Stomach (tissue), 19 donors: ENCODE measurements at places on chromosomes 16 and 17. TPM values are rescaled to one million over a fixed set of nuclear protein-coding genes. Genes with fewer than 3 reads are reported as not detected.
A peak's percentile ranks its signal among the peaks of the same experiment; 100 is the strongest.

The FTSJ3 gene
- total RNA-seq = 38.6 TPM

DNA sequence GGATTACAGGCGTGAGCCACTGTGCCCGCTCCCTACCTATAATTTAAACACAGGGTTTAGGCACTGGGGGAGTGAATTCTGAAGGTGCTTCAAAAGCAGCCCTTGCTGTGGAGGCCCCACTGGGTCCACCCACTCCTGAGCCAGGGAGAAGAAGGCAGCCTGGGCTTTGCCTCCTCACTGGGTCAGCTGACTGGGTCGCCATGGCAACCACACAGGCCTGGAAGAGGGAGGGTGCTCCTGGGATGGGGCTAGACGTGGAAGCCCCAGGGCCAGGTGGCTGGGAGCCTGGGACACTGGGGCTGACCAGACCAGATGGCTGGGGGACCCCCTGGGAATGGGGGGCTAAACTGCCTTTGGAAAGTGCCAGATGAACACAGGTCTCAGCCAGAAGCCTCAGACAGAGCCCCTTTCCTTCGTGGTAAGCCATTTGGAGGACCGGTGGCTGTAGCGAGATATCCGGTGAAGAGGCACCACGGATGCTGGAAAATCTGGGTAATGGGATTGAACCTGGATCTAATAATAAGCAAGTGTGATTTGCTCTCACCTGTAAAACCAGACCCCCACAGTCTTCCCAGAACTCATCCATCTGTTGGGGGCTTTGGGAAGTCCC is 32.9 kb downstream of the TRARG1 start:
- no peaks in the 10 kb centered on the region for H3K36me3 ChIP-seq
- H3K27ac ChIP-seq = no peak overlapping the region
- peaks cover 13% of the 10 kb centered on the region for H3K27me3 ChIP-seq
- H3K4me1 ChIP-seq = no peaks in the 10 kb centered on the region
- DNase-seq = peak; percentile 56

DNA sequence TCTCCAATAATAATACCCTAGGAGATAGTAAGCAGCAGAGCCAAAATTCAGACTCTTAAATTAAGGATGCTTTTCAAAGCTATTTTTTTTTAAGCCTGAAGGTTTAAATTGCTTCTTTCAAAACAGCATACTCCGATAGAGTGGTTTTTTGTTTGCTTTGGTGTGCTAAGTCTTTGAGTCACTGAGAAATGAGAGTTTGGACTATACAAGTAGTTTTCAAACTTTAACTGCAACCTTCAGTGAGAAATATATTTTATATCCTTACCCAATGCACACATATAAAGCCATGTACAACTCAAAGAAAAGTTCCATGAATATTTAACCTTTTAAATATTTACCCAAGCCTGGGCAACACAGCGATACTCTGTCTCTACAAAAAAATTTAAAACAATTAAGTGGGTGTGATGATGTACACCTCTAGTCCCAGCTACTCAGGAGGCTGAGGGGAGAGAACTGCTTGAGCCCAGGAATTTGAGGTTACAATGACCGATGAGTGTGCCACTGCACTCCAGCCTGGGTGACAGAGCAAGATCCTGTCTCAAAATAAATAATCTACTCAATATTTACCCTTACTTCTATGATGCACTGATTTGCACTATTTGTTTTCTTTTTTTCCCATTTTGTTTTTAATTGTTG is 19.2 kb downstream of the DCUN1D3 start:
- no peaks in the 10 kb centered on the region for H3K27me3 ChIP-seq
- H3K4me1 ChIP-seq = peaks cover 77% of the 10 kb centered on the region
- no peak for DNase-seq
- H3K4me3 ChIP-seq = no peak overlapping the region

DNA sequence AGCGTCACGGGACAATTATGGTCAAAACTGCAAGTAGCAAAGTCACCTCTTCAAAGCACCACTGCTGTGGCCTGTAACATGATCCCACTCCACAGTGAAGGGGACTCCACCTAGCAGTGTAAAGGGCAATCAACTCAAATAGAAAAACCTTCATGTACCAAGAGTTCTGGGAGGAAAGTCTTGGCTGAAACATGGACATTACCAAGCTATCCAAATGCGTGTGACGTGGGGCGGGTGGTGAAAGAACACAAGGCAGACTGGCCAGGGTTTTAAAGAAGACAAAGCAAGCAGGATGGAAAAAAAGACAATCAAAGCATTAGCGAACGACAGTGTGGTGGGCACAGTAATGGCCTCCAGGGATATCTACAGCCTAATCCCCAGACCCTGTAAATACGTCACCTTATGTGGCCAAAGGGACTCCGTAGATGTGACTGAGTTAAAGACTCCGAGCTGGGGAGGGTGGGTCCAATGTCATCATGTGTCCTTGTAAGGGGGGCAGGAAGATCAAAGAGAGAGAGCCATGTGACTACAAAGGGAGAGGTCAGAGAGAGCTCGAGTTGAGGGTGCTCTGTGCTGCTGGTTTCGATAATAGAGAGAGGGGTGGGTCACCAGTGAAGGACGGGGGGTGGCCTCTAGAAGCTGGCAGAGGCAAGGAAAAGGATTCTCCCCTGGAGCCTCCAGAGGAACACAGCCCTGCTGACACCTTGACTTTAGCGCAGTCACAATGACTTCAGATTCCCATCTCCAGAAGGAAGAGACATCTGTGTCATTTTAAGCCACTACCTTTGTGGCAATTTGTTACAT is 6.0 kb downstream of the HSDL1 start:
- no peak overlapping the region for H3K4me3 ChIP-seq
- peak overlapping the region; percentile 8 for H3K27ac ChIP-seq
- H3K4me1 ChIP-seq = peaks cover 13% of the 10 kb centered on the region
- peak; percentile 84 for DNase-seq
- no peaks in the 10 kb centered on the region for H3K27me3 ChIP-seq

- H3K27ac ChIP-seq = no peak overlapping the region
- DNase-seq = peak; percentile 69
- H3K4me3 ChIP-seq = no peak overlapping the region
- H3K36me3 ChIP-seq = no peaks in the 10 kb centered on the region
- H3K27me3 ChIP-seq = no peaks in the 10 kb centered on the region
Measured at GRCh38 chr17:72725433-72726068, 366.9 kb downstream of the SLC39A11 start.

DNA sequence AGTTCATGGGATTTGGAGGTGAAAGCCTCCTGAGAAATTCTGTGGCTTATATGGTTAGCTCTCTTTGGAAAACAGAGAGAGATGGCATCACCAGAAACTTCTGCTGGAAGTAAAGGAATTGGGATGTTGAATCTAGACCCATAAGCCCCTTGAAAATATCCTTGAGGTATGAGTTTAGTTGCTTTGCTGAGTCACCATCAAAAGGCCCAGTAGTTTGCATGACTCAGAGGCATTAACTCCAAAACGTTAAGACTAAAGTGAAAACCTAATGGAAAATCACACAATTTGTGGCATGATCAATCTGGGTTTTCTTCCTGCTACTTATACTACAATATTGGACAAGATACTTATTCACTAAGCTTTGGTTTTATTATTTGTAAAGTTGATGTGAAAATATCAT is 349.2 kb upstream of the SALL1 start:
- no peaks in the 10 kb centered on the region for H3K36me3 ChIP-seq
- H3K4me1 ChIP-seq = no peaks in the 10 kb centered on the region
- H3K27ac ChIP-seq = no peak overlapping the region
- H3K27me3 ChIP-seq = no peaks in the 10 kb centered on the region
- no peak for DNase-seq
- no peak overlapping the region for H3K4me3 ChIP-seq

- H3K27me3 ChIP-seq = no peaks in the 10 kb centered on the region
- H3K36me3 ChIP-seq = peaks cover 88% of the 10 kb centered on the region
Measured at GRCh38 chr16:67726106-67727034, 7.3 kb upstream of the GFOD2 start.
